NCI-H446 (cell line): ENCODE measurements at places on chromosomes 6 and 20.

DNA sequence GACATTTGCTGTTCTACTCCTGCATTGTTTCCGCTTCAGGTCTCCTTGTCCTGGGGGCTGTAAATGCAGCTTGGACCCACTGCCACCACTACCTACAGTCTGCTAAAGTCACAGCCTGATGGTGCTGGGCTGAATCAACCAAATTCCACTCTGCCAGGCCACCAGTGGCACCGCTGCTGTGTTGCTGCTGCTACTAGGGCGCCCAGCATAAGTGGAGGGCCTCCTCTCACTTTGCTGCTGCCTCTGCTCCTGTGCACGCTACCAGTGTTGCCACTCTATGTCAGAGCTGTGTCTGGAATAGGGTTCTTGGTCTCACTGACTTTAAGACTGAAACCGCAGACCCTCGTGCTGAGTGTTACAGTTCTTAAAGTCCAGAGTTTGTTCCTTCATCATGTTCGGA is 1.4 kb upstream of the SSR1 start:
- DNase-seq = no peak

DNA sequence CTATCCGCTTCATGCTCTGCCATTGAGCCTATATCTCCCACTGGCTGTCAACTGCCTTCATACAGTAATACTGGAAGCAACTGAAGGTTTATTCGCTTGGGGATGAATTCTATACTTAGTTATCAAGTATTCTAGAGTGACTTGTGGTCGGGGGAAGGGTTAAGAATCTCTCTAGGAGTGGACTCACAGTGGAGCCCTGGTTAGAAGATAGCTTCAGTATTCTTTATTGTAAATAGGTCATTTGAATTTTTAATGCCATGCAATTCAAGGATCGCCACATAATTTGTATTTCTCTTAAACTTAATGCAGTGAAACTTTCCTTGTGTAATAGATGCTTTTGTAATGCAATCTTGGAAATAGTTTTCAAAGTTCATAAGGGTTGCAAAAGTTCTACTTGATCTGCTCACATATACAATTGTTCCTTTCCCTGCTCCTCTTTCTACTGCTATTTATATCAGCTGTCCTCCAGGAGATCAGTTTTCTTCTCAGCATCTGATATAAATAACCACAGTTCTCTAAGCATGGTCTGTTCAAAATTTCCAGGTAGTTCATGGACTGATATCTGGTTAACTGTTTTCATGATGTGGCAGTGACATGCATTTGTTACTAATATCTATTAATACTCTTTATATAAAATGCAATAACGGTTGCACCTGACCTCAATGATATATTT is 120.3 kb downstream of the KCNQ5 start:
- DNase-seq = no peak

DNA sequence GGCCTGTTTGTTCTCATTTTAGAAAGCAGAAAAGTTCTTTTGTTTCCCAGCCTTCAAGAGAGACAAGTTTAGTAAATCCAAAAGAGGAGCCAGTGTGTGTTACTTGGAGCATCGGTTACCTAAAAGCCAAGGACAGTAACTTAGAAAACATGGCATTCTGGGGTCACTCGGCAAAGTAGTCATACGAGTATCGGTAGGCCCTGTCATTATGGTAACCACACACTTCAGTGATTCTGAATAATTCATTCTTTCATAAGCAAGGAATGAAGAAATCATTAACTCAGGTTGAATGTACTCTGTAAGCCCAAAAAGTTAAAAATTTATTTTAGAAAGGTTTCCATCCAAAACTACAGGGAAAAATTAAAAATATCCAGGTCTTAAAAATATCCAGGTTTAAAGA is 34.0 kb downstream of the CNKSR3 start:
- DNase-seq = no peak

DNA sequence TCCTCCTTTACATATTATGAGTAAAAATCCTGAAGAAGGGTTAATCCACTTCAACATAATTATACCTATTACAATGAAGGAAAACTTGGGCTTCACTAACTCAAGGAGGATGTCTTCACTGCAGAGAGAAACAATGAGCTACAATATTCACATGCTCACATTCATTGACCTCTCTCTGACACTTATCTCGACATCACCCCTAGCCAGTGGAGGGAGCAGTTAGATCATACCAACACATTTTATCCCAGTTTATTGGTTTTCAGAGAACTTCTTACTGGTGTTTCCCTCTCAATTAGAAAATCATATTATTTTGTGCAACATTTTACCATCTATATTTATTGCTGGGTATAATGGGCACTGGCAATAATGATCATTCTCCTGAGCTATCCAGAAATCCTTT is 646.5 kb downstream of the TENT5A start:
- DNase-seq = no peak

DNA sequence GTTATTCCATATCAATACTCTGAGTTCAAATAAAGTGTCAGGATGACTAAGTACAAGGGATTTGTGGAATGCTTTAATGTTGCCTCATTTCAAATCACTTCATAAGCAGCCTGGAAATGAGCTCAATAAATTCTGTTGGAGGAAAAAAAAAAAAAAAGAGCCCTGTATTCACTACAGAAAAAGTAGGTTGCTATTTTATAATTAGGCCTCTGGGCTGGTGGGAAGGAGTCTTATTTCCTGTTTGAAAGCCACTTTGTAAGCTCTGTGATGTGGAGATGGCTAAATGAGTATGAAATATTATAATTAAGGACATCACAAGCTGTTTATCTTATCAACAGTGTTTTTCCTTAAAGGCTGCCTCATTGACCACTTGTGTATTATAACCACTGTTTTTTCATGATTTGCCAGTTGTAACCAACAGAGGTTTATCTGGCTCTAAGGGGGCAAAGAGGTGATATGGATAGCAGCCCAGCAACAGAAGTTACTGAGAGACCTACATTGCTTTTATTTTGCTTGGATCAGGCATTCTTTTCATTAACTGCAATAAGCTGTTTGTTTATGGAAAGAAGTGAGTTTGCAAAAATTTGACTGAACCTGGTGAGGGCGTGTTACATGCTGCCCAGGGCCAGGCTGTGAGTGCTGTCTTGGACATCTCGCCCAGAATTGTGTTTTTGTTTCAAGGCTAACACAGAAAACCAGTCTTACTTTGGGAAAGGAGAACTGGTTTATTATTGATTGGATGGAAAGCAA is 563.3 kb upstream of the MAP3K7 start:
- DNase-seq = no peak

DNA sequence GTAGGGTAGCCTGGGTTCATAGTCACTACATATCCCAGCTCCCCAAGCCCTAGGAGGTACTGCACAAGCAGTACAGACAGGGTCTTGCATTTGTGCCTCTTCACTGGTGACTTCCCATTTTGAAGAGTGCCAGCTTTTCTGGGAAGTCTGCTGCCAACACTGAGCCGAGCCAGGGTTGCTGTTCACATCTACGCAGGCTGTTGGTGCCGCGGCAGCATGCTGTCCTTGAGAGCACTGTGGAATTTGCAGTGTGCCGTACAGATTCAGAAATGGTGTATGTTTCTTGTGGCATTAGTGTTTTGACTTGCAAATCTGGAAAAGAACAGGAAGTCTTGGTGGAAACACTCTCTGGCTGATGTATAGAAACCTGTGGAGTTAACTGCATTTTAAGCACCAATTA is 67.5 kb downstream of the JARID2 start:
- DNase-seq = peak; percentile 26

DNA sequence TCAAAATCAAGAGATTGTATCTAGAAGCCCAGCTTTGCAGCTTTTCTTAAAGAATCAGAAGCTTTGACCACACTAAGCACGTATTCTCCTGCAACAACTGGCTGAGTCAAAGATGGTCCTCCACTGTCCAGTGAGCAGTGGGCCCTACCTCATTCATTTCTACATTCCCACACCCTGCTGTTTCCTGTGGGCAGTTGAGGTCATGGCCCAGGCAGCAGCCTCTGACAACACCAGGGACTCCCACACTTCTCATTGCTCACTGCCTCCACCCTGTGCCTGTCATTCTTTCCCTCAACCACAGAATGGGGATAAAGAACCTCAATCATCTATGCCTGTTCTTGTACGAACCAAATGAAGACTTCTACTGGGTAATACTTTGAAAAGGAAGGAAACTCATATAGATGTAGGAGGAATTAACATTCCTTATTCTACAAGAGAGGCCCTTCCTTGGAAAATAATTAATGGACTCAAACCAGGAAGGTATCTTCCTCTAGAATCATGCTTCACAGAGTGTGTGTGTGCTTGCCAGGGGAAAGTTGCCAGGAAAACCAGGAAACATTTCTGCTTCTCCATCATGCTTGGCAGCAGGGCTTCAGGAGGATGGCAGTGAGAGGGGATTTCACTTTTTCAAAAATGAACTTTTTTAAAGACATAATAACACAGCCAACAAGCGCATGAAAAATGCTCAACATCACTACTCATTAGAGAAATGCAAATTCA is 191.7 kb upstream of the RIN2 start:
- DNase-seq = peak; percentile 37

DNA sequence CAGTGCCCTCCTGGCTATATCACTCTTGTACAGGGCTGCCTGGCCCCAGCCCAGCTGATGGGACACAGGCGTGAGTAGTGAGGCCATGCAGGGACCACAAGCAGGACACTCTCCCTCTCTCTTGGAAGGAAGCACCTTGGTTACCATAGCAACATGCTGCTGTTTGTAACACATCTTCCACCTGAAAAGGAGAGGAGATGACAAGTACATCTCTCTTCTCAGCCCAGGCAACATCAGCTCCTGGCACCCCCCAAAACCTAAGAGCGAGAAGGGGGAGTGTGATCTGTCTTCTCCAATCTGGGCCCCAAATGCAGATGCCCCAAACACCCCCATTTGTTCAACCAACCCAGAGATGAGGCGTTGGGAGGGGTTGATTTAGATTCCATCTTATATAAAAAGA is 49.9 kb downstream of the KCNB1 start:
- no peak for DNase-seq

- DNase-seq = no peak
Observed at GRCh38 chr6:51893366-51893765, 194.0 kb downstream of the PKHD1 start.

DNA sequence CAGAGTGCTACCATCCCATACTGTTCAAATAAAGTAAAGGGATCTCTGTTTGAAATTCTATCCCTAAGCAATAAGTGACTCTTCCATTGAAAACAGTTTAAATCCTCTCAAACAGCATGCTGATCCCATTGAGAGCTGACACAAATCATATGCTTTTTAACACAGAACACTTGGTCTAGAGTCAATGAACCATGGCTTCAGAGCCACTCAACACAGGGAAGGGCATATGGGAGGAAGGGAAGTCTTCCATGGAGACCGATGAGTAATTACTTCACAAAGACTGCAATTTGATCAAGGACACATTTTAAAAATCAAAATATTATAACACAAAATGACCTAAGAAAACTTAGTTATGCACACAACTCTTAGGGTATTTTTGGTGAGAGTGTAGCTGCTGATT is 1073.0 kb upstream of the MAP3K7 start:
- peak; percentile 28 for DNase-seq
